ENCODE measurements at places on chromosomes 5 and 9.

GRCh38 chr5:123882319-123882964 is 370.5 kb downstream of the CSNK1G3 start:
- DNase-seq, result no peak

GRCh38 chr5:158133369-158133768 is 274.4 kb upstream of the CLINT1 start:
- no peak for DNase-seq

DNA sequence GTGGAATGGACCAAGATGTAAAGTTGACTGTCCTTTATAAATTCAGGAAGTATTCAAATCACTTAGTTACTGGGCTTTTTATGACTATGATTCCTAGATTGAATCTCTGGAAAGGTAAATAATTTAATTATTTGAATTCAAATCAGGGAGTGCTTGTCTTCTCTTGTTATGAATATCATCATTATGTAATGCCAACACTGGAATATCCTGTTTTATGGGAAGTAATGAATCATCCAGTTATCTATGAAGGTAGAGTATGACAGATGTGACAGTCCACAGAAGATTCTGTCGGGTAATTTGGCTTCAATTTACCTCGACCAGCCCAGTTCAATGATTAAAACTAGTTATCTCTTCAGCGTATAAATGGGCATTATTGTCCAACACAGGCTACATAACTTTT is 141.0 kb upstream of the NUDT12 start:
- no peak for DNase-seq

- DNase-seq, result no peak
Measured at GRCh38 chr5:15889001-15889400, 290.6 kb downstream of the MARCHF11 start.

- no peak for DNase-seq
Measured at GRCh38 chr5:1703352-1704050, 96.1 kb downstream of the MRPL36 start.

GRCh38 chr5:60727033-60727679 is 27.2 kb upstream of the DEPDC1B start:
- DNase-seq, result no peak

- DNase-seq, result no peak
Measured at GRCh38 chr5:16140417-16140816, 39.2 kb downstream of the MARCHF11 start.

GRCh38 chr5:106860398-106861044 is 810.2 kb downstream of the EFNA5 start:
- DNase-seq, result no peak

DNA sequence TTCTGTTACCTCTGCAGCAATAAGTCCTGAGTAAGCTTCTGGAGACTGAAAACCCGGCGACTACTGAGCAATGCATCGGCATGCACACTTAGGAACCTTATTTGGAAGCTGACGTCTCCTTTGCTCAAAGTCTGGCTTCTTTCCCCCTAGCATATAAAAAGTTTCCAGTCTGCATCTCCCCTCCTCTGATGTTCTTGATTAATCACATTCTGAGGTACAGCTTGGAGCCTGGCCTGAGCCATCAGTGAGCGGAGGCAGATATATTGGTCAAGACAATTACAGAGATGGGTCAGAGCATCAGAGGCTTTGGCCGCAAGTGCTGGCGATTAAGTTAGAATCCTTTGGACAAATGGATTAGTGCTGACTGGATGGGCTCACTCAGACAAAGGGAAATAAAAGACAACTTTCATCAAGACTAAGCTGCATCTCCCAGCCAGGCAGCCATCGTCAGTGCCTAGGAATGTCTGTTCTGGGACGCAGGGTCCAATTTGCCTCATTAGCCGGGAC is 140.7 kb downstream of the MTX3 start:
- DNase-seq, result no peak

- no peak for DNase-seq
Measured at GRCh38 chr5:161921781-161922180, 73.9 kb downstream of the GABRA1 start.

GRCh38 chr9:113579283-113580040 is 115.9 kb downstream of the RGS3 start:
- DNase-seq, result no peak

- DNase-seq, result no peak
Measured at GRCh38 chr5:169164481-169164925, 136.4 kb downstream of the SLIT3 start.

DNA sequence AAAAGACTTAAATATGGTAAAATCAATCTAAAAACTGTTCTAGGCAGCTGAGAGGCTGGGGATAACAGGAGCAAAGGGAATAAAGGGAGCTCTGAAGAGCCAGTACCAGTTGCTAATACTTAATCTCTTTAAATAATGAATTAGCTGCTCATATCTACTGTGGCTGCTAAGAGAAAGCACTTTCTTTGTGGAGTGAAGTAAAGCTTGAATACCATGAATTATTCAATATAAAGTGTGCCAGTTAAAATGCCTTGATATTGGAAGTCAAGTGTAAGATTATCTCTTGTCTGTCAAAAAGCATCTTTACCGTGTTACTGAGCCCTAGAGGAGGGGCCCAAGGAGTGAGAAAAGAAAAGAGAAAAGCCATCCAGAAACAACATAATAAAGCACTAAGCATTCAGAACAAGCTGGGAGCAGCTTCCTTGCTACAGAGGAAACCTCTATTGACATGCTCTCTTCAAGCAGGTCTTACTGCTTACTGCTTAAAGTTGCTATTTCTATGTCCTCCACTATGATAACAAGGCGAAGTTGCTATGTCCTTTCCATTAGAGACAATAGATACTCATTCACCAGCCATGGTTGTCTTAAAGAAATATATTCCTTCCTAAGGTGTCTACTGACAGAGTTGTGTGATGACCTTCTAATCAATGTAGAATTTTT is 297.4 kb downstream of the CETN3 start:
- DNase-seq, result no peak

GRCh38 chr9:86585422-86586143 is 231.4 kb upstream of the TUT7 start:
- DNase-seq, result no peak

GRCh38 chr5:1027631-1028441 is 19.2 kb downstream of the NKD2 start:
- DNase-seq, result no peak

GRCh38 chr5:111572561-111572960 is 60.2 kb upstream of the STARD4 start:
- DNase-seq, result no peak

GRCh38 chr9:87638292-87638691 is 87.6 kb upstream of the CTSL start:
- no peak for DNase-seq

DNA sequence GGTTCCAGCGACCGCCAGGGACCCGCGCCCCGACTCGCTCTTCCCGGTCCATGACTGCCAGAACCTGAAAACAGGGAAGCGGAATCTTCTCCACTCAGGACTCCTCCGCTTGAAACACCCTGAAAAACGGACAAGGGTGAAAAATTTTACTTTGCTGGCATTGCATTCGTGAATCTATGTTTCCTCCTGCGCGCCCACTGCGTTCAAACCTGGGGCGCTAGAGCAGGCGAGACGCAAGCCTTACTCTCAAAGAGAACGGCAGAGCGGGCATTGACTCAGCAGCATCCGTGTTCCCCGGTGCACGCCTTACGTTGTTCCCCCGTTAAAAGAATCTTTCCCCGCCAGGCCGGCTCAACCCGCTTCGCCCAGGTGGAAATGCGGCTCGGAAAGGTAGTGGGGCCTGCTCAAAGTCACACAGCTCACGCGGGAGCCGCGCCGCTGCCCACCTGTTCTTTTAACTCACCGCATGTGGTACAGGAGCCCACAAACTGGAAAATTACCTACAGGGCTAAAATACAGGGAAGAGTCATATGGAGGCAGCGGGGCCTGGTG is 999 bp upstream of the DRD1 start:
- no peak for DNase-seq

DNA sequence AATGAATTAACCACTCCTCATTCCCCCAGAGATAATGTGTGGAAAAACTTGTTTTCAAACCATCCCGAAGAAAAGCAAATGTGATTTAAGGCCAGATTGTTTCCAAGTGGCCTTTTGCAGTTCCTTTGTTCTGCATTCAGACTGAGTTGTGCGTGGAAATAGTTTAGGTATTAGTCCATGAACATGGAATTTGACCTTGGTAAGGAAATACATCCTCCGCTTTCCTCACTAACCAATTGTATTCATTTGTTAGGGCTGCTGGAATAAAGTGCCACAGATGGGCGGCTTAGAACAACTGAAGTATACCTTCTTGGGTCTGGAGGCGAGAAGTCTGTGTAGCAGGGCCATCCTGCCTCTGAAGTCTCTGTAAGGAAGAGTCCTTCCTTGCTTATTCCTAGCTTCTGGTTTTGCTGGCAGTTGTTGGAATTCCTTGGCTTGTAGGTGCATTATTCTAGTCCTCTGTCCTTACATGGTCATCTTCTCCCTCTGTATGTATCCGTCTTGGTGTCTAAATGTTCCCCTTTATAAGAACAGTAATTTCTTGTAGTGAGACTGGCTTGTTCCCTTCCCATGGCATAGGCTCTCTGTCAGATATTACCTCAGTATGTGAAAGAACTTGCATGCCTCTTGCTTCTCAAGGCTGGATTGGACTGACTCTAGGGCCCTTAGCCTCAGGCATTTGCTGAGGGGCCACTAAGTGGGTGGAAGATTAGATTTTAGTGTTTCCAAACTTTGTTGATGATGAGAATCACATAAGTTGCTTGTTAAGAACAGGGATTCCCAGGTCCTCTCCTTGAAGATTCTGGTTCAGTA is 53.9 kb downstream of the RAI14 start:
- DNase-seq, result no peak
